Activated naive CD8-positive, alpha-beta T cell treated with anti-CD3 and anti-CD28 coated beads, Interleukin-2, amount 50 U/mL, for 24 hours (primary cell): ENCODE measurements at places on chromosomes 4 and X.

DNA sequence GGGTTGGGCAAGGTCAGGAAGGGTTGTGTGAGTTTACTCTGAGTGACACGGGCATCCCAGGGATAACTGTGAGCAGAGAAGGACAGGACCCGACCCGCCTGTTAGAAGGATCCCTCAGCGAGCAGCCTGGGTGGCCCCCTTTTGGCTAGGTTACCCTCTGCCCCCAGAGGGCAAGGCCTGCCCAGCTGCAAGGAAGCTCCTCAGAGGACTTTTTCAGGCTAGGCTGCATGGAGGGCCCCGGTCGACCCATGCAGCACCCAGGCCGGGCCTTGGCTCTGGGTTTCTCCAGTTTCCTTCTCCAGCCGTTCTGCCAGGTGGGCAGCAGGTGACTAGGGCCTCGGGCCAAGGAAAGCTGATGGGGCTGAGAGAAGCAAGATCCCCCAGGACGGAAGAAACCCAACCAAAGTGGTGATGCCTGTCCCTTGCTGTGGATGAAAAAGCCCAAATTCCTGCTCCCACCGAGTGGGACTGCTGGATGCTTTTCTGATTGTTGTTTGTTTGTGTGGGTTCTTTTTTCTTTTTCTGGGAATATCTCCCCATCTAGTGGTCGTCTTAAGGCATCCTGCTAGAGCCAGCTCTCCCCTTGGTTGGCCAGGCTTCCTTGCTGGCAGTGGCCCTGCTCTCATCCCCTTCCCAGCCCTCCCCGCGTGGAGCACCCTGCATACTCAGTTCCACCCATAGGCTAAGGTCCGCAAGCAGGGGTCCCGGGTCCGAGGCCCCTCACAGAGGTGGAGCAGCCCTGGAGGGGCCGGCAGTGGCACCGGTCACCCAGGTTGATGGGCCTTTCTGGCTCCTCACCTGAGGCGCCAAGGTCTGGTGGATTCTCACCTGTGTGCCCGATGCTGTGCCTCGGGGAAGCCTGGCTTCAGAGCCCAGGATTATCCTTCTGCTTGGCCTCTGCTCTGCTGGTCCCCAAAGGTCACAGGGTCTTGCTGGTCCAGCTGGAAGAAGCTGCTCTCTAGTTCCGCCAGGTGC is 1.8 kb downstream of the ZFP92 start:
- H3K4me3 ChIP-seq: peak overlapping the region; percentile 73
- no peak overlapping the region for H3K27ac ChIP-seq
- DNase-seq: no peak
- no peaks in the 10 kb centered on the region for H3K27me3 ChIP-seq
- H3K36me3 ChIP-seq: no peaks in the 10 kb centered on the region

DNA sequence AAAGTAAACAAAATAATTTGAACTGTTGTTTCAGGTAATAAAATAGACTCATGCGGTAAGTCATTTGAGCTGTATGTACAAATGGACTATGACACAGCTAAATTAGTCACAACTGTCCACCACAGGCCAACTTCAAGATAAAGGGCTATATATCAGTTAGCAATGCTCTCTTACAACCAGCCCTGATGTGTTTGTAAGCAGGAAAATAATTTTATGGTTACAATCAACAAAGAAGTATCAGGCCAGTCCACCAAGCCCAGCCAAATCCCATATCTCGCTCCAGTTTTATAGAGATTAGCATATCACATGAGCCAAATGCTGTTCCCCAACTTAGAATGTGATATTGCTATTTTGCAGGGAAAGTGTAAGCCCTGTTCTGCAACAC is 511 bp upstream of the DUSP21 start:
- no peak overlapping the region for H3K4me3 ChIP-seq
- no peaks in the 10 kb centered on the region for H3K4me1 ChIP-seq
- H3K27me3 ChIP-seq: no peaks in the 10 kb centered on the region
- no peak for DNase-seq
- no peaks in the 10 kb centered on the region for H3K36me3 ChIP-seq

- no peak for DNase-seq
- H3K4me3 ChIP-seq: no peak overlapping the region
- H3K4me1 ChIP-seq: peaks cover 13% of the 10 kb centered on the region
- H3K36me3 ChIP-seq: no peaks in the 10 kb centered on the region
These were observed 9.2 kb downstream of the RAI2 start for GRCh38 chrX:17851874-17852273.

- no peak overlapping the region for H3K4me3 ChIP-seq
- H3K27me3 ChIP-seq: no peaks in the 10 kb centered on the region
- H3K36me3 ChIP-seq: peaks cover 26% of the 10 kb centered on the region
- no peak overlapping the region for H3K27ac ChIP-seq
- no peak for DNase-seq
These were observed 2.3 kb upstream of the UGDH start for GRCh38 chr4:39529534-39529933.
